Activated CD8-positive, alpha-beta memory T cell treated with anti-CD3 and anti-CD28 coated beads, Interleukin-2, amount 10 ng/mL, durations not matched to agents 7 days and 5 days (primary cell): ENCODE measurements at places on chromosomes 7 and 10.

DNA sequence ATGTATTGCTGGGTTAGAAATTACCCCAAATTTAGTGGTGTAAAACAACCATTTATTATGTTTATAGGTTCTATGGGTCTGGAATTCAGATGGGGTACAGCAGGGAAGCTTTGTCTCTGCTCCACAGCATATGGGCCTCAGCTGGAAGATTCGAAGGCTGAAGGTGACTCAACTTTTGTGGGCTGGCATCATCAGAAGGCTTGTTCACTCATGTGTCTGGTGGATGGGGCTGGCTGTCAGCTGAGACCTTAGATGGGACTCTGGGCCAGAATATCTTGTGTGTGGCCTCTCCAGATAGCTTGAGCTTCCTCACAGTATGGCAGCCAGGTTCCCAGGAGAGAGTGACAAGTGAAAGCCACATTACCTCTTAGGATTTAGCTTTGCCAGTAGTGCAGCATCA is 45.9 kb downstream of the ZNF503 start:
- DNase-seq, result no peak

- no peak for DNase-seq
These were observed 141.6 kb downstream of the CPEB3 start for GRCh38 chr10:92149261-92149660.

DNA sequence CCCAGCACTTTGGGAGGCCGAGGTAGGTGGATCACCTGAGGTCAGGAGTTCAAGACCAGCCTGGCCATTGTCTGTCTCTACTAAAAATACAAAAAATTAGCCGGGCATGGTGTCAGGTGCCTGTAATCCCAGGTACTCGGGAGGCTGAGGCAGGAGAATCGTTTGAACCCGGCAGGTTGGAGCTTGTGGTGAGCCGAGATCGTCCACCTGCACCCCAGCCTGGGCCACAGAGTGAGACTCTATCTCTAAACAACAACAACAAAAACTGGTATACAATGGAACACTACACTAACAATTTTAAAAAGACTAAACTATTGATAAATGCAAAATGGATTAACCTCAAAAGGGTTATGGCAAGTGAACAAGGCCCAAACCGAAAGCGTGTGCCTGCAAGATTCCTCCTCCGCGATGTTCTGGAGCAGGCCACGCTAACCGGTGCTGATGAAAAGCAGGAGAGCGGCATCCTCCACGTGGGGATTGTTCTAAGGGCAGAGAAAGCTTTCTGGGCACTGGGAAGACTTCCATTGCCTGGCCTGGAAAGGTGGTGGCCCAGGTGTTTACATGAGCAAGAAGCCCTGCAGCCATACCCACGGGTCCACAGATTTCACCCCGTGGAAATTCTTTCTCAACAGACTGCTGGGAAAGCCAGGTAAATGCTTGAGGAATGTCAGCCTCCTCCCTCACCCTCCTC is 53.8 kb downstream of the PDGFA start:
- no peak for DNase-seq

DNA sequence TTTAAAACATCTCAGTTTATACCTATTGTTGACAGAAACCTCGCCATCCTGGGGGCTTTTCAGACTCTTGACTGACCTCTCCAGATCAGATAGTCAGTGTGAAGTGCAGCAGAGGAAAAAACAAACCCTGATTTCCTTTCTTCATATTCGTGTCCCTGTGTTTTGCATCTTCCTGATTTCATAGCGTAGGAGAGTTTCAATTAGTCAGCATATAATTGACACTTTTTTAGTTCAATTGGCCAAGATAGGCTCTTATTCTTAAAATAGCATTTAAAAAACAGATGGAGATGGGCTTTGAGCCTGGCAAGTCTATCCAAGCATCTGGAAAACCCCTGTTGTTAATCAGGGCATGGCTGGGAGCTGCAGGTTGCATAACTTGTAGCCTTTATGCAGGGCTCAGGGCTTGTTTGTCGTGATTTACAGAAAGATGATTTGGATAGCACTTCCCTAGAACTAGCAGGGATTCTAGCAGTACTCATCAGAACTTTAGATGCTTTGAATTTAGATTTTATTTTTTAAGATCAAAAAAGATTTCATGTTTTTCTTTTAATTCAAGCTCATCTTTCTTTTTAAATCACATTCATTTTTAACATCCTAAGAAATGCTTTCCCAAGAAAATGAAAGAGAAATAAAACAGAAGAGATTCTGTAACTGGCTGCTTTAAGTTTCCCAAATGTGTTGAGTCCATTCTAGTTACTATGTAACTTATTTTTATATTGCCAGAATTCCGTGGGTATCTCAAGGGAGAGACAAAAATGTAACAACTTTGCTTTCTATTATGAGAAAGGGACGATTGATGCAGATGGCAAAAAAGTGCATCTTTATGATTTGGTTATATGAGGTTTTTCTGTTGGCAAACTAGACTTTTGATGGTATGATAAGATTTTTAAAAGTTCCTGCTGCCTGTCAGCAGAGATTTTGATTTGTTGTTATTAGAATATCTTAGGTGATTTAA is 270.8 kb upstream of the FZD8 start:
- DNase-seq, result no peak

DNA sequence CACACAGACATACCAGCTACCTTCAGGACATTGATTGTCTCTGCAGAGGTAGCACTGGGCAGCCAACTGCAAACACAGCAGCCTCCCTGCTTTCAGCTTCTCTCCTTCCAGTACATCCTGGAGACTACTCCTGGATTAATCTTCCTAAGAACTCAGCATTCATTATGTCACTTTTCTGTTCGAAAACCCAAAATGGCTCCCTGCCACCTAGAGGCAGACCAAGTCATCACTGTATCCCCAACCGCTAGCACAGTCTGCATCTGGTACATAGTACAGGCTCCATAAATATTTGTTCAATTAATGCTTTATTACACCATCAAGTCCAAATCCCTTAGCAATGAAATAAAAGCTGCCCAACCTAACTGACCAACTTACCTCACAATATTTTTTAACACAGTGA is 5.0 kb upstream of the SEC31B start:
- no peak for DNase-seq

DNA sequence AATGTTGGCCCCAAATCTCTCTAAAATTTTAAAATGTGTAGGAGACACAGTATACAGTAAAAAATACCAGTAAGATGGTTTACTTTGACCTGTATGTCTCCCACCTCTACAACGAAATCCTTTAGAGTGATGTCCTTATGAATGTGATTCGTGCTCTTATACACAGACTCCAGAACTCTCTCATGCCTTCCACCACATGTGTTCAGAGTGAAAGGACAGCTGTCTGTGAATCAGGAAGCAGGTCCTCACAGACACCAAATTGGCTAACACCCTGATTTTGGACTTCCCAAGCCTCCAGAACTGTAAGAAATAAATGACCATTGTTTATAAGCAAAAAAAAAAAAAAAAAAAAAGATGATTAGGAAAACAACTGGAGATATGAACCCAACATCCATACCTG is 35.2 kb downstream of the RNF133 start:
- DNase-seq, result no peak

- peak; percentile 38 for DNase-seq
These were observed 170.0 kb downstream of the PTPN20 start for GRCh38 chr10:47081264-47081663.

GRCh38 chr7:24981171-24981951 is 1.4 kb upstream of the OSBPL3 start:
- peak; percentile 62 for DNase-seq

GRCh38 chr7:121313793-121314676 is 14.8 kb upstream of the WNT16 start:
- no peak for DNase-seq

GRCh38 chr7:2567679-2568278 is 9.0 kb downstream of the IQCE start:
- DNase-seq, result no peak

DNA sequence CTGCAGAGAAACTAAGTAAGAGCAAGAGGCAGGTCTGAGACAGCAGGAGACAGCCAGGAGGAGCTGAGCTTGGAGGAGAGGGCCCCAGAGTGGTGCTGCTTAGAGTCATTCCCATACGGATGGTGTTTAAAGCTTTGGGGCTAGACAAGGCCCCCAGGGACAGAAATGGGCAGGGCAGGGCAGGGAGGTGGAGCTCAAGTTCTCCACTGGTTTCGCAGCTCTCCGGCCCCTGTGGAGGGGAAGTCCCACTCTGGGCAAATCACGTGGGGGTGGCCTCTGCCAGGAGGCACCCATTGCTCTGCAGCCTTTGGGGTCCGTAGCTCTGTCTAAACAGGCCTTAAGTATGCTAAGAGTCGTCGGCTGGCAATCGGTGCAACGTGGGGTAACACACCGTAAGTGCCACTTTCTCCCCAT is 1.0 kb upstream of the PTPRE start:
- DNase-seq, result no peak

- DNase-seq, result peak; percentile 47
These were observed 250.0 kb upstream of the KLF6 start for GRCh38 chr10:4034907-4035598.

- no peak for DNase-seq
These were observed 23.3 kb downstream of the MYOF start for GRCh38 chr10:93458821-93459257.

GRCh38 chr10:35219292-35219691 is 92.6 kb downstream of the CREM start:
- DNase-seq, result no peak

DNA sequence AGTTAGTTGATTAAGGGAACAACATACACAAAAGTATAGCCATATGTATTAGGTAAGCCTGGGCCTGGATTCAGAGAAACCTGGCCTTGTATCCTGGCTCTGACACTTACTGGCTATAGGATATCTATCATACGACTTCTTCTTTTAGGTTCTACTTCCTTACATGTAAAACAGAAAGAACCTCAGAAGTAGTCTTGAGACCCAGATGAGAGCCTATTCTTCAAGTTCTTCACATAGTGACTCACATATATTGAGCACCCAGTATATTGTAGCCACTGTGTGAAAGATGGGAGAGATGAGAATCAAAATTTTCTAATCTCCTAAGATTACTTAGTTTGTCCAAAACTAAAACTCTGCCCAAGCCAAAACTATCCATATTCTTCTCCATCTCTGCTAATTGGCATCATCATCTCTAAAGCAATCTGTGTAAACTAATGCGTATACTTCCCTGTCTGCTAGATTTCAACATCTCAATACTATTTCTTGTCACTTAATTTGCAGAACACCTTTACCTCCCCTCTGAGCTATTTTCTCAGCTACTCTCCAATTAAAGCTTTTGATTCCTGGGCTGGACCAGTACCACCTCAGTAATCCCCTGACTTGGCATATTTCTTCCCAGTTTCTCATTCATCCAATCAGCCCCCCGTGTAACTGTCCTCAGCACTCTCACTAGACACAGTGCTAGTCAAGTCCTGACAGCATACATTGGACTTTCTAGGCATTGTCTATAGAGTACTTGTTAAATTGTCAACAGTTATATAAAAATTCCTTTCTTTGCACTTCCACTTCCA is 53.5 kb upstream of the MET start:
- DNase-seq, result no peak

DNA sequence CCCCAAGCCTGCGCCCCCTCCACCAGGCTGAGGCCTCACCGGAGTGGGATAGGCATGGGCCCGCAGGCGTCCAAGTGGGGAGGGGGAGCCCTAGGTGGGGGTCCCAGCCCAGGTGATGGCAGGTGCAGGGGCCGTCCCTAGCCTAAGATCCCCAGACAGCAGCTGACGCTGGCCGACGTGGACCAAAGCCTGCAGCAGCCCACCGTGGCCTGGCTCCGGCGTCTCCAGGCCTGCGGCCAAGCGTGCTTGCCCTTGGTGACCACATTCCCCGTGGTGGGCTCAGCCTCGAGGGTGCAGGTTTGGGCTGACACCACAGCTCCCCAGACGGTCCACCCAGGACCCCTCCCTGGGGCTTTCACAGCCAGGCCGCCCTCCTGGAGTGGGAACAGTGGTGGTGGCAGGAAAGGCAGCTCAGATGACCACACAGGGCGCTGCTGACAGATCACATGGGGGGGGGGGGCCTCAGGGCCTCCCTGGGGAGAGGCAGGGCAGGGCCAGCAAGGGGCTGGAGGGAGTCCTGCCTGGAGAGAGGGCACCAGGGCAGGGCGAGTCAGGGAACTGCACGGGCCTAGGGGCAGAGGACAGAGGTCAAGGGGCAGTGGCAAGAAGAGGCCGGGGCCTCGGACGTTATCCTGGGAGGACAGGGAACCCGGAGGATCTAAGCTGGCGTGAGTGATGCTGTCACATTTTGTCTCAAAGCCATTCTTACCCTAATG is 767 bp upstream of the ADAM8 start:
- no peak for DNase-seq

GRCh38 chr7:80873140-80873539 is 45.7 kb downstream of the SEMA3C start:
- DNase-seq, result no peak

- DNase-seq, result no peak
These were observed 10.3 kb downstream of the PWWP2B start for GRCh38 chr10:132407243-132407746.

DNA sequence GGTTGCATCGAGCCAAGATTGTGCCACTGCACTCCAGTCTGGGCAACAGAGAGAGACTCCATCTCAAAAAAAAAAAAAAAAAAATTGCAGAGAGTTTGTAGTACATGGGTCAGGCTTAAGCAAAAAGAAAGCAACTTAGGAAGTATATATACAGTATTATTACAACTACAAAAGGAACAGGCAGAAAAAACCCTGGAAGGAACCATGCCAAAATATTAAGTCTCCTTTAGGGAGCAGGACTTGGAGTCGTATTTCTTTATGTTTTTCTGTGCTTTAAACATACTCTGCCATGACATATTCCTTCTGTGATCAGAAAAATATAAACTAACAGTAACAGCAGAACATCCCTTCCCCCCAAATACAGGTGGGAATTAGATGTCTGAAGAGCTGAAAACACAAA is 144.4 kb downstream of the CUX1 start:
- no peak for DNase-seq

DNA sequence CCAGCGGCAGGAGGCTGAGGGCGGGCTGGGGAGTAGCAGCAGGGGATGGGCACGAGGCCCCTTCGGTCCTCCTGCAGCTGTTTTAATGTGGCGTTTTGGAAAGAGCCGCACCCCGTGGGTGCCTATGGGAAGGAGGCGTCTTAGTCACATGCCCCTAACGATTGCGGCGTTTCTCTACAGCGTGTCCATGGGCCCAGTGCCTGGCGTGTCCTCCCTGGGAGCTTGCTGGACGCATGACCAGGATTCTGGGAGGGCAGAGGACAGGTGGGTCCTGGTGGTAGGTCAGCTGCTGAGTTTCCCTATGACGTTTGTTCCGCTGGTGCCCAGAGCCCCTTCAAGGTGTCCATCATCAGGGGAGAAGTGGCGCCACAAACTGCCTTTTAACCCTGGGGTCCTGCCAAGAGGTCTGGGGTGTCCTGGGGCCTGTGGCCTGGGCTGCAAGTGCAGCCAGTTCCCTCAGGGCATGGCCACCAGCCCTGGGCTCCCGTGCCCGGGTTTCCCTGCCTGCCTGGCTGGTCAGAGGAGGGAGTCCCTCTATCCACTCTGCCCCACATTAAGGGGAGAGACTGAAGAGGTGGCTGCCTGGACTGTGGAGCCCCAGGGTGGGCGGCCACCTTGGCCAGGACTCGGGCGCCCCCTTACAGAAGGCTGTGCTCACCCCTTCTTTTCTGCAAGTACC is 48.7 kb downstream of the PWWP2B start:
- DNase-seq, result no peak

GRCh38 chr10:4174197-4174596 is 389.2 kb upstream of the KLF6 start:
- no peak for DNase-seq
